NCI-H2081 treated with DMSO at 0.1 percent for 48 hours (cell line): ENCODE measurements at places on chromosomes 7 and 10.

GRCh38 chr7:77679608-77680007 is 16.7 kb upstream of the RSBN1L start:
- no peak for DNase-seq

- no peak for DNase-seq
Observed at GRCh38 chr10:50919010-50919409, 33.6 kb upstream of the A1CF start.

GRCh38 chr7:116957874-116958273 is 4.6 kb downstream of the ST7 start:
- no peak for DNase-seq

DNA sequence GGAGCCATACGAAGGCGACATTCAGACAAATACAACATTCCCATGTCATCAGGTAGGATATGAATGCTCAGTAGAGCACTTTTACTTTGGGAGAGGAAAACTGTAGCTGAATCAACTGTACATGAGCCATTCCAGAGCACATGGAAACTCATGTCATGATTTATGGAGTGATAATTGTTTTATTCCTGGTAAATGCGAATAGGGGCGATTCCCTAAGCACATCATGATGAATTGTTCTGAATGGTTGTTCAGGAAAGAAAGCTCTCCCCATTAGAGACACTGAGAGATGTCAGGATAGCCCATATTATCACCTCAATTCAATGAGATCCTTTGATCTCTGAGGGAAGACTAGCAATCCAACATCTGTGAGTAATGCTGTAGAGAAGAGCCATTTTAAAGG is 243.6 kb downstream of the FOXP2 start:
- DNase-seq, result no peak

- DNase-seq, result peak; percentile 15
Observed at GRCh38 chr10:60282771-60283353, 106.8 kb downstream of the ANK3 start.

- DNase-seq, result no peak
Observed at GRCh38 chr10:5012595-5012994, 8.9 kb upstream of the AKR1C2 start.

DNA sequence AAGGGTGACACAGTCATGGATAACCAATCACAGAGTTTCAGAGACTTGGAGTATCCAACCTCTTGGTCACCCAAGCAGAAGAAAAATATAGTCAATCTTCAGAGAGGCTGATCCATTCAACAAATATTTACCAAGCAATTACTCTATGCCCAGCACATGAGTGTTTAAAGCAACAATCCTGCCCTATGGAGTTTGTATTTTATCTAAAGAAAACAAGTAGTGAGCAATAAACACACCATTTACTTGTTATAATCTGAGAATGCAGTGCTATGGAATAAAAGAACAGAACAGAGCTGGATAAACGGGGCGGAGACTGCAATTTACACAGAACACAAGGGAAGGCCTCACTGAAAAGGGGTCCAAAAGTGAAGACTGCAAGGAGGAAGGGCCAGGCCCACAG is 63.8 kb downstream of the GRB10 start:
- DNase-seq, result no peak
